ENCODE measurements at places on chromosomes 12 and 14.

- DNase-seq = peak; percentile 88
Measured at GRCh38 chr12:104303538-104304151, at the start of gene EID3. Gene EID3, plus strand, starts transcription at chr12:104303739. Its CDS starts 196 bp downstream, at chr12:104303935.

DNA sequence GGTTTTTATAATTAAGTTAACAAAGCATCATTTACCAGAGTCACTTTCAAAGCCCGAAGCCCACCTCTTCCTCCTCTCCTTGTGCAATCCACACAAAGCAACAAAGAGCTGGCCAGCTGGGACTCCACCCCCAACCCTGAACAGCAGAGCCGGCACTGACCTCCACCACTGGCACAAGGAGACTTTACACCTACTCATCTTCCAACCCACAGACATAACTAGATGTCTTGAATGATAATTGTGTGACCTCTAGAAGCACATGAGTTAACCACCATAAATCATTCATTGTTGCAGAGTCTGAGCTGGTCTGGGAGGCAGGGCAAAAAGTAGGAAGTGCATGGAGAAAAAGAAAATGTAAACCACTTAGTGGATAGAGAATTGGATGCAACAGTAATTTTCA is 72.2 kb downstream of the ST8SIA1 start:
- no peak for DNase-seq

- DNase-seq = no peak
Measured at GRCh38 chr14:38693423-38693822, 409.6 kb downstream of the SEC23A start.

DNA sequence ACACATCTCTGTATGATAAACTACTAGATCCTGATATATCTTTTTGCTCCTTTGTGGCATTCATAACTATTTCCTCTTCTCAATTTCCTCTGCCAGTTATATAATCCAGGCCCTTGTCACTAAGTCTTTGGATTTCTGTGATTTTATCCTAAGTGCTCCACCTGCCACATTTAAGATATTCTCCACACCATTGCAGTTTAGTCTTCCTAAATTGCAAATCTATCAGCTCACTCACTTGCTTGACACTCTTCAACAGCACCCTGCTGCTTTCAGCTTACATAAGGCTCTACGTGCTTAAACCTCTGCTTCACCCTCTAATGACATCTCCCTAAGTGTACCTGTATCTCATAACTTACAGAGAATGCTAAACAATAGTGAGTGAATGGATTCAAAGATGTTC is 1032.2 kb upstream of the SEL1L start:
- no peak for DNase-seq

- no peak for DNase-seq
Measured at GRCh38 chr14:56687123-56687522, 107.5 kb downstream of the TMEM260 start.

DNA sequence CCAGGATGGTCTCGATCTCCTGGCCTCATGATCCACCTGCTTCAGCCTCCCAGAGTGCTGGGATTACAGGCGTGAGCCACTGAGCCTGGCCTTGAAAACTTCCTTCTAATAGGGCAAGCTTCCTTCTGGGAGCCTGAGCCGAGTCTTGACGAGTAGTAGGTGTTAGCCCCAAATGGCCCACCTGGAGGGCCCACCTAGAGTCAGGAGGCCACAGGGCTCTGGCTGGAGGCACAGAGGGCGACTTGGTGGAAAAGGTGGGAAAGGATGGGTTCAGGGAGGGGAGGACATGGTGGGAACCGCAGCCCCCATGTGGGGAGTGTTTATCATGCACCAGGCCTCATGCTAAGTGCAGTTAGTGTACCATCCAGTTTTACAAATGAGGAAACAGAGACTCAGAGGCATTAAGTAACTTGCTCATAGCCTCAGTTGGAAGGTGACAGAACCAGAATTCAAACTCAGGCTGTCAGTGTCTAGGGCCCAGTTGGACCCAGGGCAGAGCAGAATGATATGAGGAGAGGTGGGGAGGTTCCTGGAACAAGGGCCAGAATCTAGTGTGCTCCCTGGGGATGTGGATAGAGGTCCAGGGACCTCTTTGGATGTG is 3.1 kb upstream of the LRP1-AS start:
- DNase-seq = no peak

DNA sequence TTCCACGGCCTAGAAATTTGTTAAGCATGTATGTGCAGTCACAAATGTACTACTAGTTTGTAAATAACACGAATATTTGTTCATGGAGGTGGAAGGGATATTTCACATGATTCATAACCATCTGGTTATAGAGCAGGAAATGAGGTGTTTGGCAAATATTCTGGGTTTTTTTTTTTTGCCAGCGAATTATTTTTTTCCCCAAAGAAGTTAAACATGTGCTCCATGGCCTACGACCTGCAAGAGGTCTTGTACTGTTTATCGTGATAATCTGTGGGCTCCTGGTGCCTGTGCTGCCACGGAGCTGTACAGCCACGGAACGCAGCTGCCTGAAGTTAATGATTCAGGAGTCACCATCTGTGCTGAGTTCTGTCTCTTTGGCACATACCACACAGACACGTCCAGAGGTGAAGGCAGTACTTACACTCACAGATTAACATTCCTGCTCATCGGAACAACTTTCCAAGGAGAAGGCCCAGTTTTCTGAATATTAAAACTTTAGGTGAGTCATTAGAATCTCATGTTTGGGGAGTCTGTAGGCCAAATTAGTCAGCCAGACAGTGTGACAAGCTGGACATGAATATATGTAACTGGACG is 156.3 kb downstream of the TMX1 start:
- DNase-seq = no peak

DNA sequence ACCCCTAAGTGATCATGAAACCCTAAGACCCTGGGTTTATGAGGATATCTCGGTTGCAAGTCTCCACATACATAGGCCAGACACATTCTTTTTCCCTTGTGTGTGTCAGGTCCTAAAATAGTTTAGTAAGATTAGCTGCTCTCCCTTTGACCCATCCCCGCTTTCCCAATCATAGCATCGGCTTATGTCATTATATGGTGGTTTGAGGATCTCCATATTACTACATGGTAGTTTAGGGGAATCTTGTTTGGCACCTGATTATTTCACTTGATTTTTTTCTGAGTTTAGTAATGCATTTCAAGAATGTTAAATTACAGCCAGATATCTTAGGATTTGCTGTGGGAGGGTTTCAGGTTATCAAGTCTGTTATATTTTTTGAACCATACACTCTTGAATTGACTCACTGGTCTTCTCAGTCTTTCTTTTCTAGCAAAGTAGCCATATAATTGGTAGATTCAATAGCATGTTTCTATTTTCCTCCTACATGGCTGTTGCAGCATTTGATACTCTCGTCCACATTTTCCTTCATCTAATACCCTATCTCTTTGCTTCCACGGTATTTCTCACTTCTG is 68.3 kb upstream of the TRHDE start:
- DNase-seq = no peak

DNA sequence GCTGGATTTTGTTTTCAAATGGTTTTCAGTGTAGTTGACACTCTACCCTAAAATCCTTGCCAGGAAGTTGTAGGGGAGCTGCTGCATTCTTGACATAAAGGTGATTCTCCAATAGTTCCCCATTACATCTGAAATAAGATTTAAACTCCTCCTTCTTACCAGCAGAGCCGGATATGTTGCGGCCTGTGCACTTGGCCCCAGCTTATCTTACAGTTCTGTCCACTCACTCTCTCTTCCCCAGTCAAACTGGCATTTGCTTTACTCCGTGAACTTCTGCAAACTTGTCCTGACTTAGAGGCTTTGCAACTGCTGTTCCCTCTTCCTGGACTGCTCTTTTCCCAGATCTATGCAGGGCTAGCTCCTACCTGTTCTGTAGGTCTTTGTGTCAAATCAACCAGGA is 929.5 kb downstream of the VRK1 start:
- no peak for DNase-seq

- DNase-seq = peak; percentile 14
Measured at GRCh38 chr12:98595243-98595988, 1.9 kb downstream of the SLC25A3 start.

DNA sequence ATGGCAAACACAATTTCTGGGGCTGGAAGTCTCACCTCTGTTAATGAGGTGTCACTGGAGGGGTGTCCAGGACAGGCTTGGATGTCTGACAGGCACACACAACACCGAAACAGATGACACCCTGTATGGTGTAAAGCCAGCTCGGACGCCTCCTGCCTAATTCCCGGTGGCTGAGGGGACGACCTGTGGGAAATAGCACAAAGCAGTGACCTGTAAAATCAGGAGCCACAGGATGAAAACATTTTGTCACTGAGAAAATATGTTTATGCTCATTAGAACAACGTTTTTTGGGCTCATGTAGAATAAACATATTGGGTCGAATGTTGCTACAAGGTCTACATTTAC is 285.0 kb upstream of the RTL1 start:
- DNase-seq = no peak

DNA sequence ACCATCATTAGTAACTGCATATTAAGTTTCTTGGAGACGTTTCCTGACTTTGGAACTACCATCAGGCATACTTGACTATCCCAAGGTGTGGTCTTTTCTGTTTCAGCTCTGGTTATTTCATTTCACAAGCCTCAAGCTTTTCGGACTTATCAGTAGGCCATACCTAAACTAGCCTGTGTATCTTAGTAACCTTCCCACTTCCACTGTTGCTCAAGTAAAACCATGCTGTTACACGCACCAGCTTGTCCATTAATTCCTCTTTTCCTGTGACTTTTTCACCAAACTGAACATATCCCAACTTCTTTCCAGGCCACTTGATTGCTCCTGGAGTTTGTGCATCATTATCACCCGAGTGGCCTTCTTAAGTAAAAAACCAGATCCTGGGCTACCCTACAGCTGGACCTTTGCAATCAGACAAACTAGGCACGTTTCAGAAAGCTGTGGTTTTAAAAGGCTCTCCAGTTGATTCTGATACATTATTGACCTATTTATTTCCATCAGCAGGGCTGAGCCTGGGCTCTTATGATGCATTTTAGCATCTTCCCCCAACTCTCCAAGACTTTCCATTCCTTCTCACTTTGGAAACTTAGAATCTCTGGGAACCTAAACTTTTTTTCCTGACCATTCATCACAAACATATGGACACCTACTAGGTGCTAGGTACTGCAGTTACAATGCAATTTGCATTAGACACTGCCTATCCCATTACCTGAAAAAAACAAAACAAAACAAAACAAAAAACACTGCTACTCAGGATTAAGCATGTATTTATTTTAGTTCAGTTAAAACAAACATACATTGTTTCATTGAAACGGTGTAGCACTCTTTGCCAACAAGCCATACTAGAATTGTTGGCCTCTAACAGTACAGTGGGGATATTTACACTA is 14.9 kb downstream of the SLC38A2 start:
- DNase-seq = no peak

GRCh38 chr12:69657376-69658137 is 41.5 kb downstream of the BEST3 start:
- no peak for DNase-seq

- no peak for DNase-seq
Measured at GRCh38 chr12:28877854-28878253, 271.2 kb upstream of the FAR2 start.

GRCh38 chr12:13339538-13339937 is 143.0 kb downstream of the EMP1 start:
- DNase-seq = no peak

DNA sequence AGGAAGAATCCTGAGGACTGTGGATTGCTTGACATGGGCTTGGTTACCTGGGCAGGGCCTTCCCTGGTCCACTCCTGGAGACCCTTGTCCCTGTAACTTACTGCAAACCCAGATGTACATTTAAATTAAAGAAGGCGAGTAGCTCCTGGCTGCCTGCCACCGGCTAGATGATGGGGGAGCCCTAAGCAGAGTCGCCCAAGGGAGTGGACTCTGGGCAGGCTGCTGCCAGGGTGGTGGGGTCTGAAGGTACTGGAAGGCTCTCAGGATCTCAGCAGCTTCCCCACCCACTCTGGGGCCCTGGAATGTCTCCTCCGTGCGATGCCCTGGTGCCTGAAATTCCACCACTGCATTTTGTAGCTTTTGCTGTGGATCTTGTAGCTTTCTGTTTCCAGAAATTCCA is 74.7 kb downstream of the FBXL14 start:
- no peak for DNase-seq

GRCh38 chr12:50224026-50224692 is 57.0 kb upstream of the CERS5 start:
- peak; percentile 47 for DNase-seq

GRCh38 chr14:75279153-75279762 is 630 bp downstream of the FOS start:
- peak; percentile 57 for DNase-seq

DNA sequence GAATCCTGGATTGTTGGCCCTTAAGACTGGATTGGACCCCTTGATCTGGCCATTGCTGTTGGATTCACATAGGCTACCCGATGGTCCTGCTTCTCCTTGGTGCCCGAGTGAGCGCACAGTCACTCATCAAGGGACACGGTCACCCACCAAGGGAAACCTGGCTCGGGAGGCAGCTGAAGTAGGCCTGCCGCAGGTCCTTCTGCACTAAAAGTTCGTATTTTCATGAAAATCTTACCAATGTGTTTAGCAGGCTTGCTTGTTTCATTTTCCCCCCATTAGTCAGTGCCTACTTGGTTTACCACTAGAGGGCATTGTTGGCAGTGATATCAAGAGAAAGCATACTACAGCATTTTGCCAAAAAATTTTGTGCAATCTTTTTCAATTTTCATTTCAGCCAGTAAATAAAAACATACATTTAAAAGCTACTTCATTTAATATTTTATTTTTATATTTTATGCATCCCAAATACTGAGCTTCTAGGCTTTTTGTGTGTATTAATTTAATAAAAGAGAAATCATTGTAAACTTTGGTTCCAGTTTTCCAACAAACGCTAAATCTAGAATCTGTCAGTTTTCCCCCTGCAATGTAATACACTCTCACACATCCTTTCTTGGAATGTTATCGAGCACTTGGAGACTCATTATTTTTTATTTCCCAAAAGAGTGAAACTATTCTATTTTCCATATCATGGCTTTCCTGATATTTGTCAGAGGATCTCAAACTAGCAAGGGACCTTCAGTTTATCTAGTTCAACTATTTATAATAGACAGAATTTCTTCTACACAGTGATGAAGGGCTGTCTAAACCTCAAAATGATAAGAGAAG is 116.7 kb downstream of the LMNTD1 start:
- DNase-seq = peak; percentile 23

GRCh38 chr14:92144708-92145107 is 22.9 kb downstream of the CPSF2 start:
- DNase-seq = no peak

DNA sequence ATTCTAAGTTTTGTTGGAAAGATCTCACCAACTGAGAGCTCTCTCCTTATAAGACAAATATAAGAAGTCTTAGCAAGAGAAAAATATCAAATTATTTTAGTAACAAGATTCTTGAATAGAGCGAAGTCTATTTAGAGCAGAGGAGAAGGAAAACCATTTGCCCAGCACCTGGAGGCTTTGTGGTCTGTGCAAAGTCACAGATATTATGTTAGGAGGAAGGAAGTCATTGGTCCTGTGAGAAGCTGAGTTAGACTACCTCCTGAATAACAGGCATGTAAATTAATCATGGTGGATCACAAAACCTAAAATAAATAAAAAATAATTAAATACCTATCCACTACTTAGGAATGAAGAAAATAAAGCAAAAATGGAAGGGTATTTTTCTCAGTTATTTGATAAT is 38.4 kb upstream of the ATXN7L3B start:
- DNase-seq = no peak

Measured in stimulated activated CD4-positive, alpha-beta T cell treated with anti-CD3 and anti-CD28 coated beads, Interleukin-4, amount 100 ng/mL, for 24 hours (primary cell).